ENCODE measurements at places on chromosomes 3 and 15.

DNA sequence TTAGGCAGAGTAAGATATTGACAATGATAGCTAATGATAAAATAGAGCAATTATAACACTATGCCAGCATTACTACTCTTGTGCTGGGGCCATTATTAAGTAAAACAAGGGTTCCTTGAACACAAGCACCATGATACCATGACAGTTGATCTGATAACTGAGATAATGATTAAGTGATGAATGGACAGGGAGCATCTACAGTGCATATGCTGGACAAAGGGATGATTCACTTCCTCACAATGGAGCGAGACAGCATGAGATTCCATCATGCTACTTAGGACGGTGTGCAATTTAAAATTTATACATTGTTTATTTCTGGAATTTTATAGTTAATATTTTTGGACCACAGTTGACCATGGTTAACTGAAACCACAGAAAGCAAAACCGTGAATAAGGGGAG lies 156.6 kb downstream of the FHIT start:
- no peak for DNase-seq

- peak; percentile 71 for DNase-seq
Observed at GRCh38 chr15:85854345-85855097, 59.8 kb upstream of the KLHL25 start.

GRCh38 chr3:161072211-161072621 lies 32.9 kb downstream of the B3GALNT1 start:
- no peak for DNase-seq

DNA sequence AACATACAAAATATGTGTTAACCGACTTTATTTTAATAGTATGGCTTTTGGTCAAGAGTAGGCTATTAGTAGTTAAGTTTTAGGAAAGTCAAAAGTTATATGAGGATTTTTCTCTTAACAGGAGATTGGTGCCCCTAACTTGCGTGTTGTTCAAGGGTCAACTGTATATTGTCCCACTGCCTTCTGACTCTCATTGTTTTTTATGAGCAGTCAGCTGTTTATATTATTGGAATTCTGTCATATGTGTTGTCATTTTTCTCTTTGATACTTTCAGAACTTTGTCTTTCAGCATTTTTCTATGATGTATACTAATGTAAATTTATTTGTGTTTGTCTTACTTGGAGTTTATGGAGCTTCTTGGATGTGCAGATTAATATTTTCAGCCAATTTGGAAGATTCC lies 142.1 kb upstream of the CMC1 start:
- DNase-seq, result no peak

DNA sequence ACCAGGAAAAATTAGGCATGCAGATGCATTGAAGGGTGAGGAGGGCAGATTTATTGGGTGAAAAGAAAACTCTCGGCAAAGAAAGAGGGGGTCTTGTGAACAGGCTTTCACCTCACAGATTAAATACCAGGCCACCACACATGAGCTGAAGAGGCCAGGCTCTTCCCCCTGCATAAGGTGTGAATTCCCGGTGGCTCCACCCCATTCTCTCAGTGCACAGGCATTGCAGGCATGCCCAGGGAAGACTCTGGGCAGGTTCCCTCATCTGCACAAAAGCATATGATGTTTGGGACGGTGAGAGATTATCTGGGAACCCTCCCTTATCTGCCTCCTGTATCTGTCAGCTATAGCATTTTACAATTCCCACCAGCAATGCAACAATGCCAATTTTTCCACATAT lies 7.2 kb upstream of the SLC35G2 start:
- DNase-seq, result no peak

DNA sequence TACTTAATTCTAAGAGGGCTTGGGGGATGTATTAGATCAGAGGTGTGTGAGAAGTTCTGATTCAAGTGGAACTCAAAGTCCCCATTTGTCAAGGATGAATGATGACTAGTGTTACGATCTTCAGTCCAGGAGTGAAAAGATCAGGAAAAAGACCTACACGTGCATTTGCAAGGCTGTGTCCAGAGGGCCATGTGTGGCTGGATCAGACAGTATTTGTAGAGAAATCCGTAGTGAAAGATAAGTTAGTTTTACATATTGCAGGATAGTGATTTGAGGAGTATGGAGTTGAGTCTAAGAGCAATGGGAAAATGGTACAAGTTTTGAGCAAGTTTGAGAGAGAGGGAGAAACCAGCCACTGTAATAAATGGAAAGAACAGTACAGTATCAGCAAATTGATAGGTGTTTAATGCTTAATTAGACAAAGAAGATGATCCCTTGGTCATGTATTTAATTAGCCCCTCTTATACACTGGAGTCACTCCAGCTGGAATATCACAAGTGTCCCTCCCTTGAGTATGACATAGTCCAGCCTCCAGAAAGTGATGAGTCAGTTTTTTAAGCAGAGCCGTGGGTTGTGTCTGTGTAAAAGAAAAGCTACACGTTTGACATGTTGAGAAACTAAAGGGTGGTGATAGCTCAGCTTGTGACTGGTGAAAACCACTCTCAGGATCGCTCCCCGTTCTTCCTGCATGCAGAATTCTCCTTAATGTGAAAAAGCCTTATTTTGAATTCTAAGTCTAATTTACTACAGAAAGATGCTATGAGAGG lies 348.8 kb downstream of the ROBO1 start:
- DNase-seq, result no peak
